GM18507 (cell line): ENCODE measurements at places on chromosomes 5 and 9.

DNA sequence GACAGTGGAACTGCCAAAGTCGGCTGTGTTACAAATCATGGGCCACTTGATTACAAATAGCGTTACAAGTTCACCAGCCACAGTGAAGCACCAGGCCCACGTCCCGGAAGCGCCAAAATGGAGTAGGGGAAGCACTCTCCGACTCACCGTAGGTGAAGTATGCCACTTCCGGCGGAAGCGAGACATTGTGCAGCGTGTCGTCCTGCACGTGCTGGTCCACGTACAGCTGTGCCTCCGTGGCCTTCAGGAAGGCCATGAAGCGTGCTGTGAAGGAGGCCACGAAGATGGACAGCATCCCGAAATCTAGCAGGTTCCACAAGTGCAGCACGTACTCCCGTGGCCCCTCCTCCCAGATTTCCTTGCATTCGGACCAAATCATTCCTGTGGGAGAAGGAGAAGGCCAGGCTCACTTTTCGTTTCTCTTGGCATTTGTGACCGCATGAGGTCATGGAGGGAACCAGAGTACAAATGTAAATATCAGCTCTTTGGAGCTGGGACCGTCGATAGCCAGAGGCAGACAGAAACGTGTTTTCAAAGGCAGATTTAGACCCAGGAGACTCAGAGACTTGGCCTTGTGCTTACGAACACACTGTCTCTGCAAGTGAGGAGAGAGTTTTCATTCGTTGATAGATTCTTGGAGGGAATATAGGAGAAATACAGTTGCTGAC is 58.7 kb upstream of the SMIM32 start:
- DNase-seq = no peak

DNA sequence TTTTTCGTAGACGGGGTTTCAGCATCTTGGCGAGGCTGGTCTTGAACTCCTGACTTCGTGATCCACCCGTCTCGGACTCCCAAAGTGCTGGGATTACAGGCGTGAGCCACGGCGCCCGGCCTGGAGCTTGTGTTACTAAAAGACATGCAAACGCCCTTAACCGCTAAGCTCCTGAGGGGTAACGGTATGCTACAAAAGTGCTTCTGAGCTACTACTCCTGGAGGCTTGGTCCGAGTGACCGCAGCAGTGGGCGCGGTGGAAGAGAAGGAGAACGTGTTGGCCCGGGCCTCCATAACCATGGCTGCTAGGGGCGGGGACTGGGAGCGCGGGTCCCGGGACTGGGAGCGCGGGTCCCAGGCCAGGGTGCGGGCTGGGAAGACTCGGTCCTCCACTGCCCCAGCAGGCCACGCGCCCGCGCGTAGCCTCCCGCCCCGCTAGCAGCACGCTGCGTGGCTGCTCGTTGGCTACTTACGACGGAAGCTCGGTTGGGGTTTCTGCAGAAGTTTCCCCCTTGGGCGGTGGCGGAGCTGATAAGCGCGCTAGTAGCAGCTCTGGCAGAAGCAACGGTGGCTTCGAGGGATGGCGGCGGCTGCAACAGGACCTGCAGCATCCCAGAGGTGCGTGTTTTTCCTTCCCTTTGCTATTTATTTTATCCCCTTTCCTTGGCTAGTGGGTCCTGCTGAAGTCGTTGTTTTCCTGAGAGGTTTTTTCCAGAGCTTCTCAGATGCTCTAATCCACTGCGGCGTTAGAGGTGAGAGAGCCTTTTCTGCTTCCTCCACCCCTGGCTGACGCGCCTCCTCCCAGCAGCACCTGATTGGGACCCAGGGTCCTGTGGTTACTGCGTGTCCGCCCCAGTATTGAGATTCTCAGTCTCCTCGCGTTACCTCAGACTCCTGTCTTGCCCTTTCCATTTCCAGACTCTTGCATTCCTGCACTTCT is 69.2 kb upstream of the CCDC180 start:
- no peak for DNase-seq

DNA sequence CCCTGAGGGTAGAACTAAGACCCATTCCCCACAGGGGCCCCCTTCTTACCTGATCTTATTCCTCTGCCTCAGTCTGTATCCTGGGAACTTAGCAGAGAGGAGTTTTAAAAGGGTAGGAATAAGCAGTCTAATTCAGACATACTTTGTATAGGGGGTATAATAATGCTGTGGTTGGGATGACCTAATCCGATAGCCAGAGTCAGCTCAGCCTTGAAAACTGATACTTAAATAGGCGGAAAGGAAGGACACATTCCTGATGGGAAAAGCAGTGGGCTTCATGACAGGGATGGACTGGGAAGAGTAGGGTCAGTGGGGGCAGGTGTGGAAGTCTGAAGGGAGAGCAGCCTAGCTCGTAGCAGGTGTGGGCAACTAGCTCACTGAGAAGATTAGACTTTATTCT is 52.2 kb upstream of the TESK1 start:
- DNase-seq = no peak

DNA sequence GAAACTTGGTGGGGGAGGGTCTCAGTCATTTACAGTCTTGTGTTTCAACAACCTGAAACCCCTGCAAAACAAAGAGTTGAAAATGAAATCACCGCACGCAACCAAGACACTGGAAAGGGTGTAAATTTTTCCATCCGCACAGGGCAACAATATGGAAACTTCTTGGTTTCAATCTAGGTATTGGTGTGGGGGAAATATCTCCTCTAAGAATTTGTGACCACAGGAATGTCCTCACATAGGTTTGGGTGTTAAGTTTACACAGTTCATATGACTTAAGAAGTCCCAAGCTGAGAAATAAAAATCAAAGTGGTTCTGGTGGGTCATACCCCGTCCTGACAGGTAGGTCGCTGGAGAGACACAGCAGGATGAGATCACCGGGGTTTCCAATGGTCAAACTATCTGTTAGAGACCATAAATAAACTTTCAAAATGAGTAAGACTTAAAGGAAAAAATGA is 51.9 kb upstream of the PIP5K1B start:
- peak; percentile 29 for DNase-seq

- DNase-seq = no peak
Measured at GRCh38 chr9:117546894-117547678, 132.2 kb upstream of the ASTN2 start.

- DNase-seq = no peak
Measured at GRCh38 chr5:5276430-5276829, 136.3 kb downstream of the ADAMTS16 start.

DNA sequence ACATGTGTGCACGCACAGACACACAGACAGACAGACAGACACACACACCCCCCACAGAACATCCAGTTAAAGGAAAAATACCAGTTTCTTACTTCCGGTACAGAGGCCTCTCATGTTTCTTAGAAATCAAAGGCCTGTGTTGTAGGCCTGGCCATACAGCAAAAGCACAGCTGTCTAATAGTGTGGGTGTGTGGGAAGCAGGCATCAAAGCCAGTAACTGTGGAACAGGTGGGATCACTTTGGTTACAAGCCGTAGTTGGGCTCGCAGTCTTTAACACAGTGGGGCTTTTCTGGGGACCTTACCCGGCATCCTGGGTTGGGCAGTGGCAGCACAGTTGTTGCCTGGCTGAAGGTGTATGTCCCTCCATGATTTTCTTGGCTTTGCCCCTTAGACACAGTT is 55.2 kb downstream of the FBXL7 start:
- no peak for DNase-seq

GRCh38 chr9:89804766-89805531 is 200.1 kb downstream of the GADD45G start:
- DNase-seq = no peak

DNA sequence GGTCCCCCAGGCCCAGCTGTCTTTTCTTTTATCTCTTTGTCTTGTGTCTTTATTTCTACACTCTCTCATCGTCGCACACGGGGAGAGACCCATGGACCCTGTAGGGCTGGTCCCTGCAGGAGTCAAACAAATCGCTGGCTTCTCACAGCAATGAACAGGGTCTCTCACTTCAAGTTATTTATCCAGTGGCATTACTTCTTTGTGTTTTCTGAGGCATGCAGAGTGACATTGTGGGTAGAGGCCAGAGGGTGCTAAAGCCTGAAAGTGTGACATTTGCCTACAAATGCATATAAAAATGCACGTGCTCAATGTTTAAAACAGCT is 127.6 kb downstream of the ST8SIA4 start:
- no peak for DNase-seq
